ENCODE measurements at places on chromosomes 12 and 14. TPM values are rescaled to one million over a fixed set of nuclear protein-coding genes. Genes with fewer than 3 reads are reported as not detected.

The FOXN4 gene
- total RNA-seq: not detected

DNA sequence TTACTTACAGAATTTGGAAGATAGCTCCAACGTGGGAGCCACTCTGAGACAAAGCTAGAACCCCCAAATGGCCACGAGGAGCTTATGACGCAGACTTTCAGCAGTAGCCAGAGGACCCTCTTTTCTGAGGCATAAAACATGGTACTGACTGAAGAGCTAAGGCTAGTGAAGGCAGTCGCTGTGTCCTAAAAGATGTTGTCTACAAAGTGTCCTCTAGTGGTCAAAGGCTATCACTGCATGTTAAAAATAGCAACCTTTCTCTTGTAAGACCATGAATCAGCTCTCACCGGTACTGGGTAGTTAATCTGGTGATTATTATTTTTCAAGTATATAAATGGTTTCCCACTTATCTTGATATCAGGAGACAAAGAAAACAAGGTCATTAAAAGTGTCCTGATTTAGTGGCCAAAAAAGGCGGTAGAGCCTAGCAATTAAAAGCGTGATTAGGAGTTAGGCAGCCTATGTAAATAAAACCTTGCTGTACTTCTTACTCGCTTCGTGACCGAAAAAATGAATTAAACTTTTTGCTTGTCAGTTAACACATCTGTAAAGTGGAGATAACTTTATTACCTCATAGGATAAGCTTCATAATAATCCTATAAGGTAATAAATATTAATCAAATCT, 47.0 kb upstream of the LGR5 start:
- no peak for DNase-seq

The OR6C4 gene
- not detected for total RNA-seq

The JAG2 gene
- total RNA-seq: 0.76 TPM

GRCh38 chr12:102483466-102483865, 3.1 kb upstream of the IGF1 start:
- DNase-seq: no peak

- DNase-seq: no peak
Observed at GRCh38 chr12:98574110-98574509, 19.4 kb upstream of the SLC25A3 start.

The SLC17A8 gene
- total RNA-seq: not detected

The KCNJ8 gene
- not detected for total RNA-seq

DNA sequence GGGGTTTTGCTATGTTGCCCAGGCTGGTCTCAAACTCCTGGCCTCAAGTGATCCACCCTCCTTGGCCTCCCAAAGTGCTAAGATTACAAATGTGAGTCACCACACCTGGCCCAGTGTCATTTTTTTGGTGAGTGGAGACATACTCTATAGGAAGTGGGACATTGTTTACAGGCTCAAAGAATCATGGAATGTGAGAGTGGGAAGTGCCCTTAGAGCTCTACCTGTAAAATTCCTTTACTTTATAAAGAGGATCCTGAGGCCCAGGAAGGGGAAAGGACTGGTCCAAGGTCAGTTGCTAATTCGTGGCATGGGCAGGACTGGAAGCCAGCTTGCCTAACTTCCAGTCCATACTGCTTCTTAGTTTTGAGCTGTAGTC, 8.7 kb upstream of the ADCK1 start:
- no peak for DNase-seq

- no peak for DNase-seq
Observed at GRCh38 chr12:1629338-1630132, 504 bp downstream of the WNT5B start.

DNA sequence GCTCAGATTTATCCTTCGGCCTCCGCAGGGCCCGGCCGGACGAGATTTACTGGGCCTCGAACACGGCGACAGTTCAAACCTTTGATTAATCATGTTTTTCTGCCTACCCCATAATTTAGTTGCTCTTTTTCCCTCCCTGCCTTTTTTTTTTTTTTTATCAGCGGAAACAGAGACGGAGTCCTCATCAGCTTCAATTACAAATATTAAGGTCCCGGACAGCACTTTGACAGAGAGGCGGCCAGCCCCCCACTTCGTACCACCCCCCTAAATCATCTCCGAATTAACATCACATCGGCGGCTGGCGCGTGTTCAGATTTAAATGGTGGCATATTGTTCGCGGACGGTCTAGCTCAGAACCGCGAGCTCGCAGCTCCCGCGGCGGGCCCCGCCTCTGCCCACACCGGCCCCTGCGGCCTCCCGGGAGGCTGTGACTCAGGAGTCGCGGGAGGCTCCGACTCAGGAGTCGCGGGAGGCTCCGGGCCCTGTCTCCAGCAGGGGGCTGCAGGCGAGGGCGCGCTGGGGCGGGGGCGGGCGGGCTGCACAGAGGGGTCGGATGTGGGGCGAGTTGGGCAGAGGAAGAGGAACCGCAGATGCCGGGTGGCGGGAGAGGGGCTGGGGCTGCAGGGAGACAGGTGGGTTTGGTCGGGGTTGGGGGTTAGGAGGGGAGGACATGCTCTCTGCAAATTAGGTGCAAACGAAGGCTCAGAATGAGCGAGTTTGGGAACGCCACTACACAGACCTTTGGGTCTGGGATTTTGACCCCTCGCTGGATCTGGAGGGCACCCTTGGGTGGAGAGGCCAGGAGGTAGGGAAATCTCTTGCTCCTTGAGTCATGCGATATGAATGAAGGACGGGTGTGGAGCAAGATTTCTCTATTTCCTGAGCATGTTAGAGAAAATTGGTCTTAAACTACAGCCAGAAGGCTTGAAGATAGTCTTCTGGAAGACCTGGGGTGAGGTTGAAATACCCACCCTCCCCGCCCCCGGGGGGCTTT, 19.6 kb upstream of the ATP5MC2 start:
- no peak for DNase-seq

DNA sequence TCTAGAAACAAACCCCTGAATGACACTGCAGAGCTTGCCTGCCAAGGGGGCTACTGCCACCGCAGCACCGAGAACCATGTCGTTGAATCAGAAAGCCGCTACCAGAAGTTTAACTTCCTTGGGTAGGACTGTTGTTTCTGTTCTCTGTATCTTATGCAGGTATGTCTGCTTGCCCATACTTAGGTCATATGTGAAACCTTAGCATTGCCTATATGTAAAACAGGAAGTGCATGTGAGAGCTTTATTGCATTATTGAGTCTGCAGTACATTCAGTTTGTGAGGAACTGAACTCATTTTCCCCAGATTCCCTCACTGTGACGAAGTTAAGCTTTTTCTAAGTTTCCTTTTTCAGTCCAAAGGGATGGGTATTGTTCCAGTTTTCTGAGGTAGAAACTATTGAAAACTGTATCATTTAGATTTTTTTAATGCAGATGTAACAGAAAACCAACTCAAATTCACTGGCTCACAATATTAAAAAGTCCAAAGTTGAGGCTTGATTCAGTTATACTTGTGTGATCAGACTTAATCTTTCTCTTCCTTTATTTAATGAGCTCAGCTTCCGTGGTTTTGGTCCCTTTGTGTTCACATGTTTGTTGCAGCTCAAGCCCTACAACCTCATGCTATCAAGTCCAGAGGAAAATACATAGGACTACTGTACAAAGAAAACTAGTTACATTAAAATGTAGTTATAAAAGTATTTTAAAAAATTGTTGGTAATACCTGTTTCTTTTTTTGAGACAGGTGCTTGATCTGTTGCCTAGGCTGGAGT, 6.9 kb downstream of the FBXO34 start:
- DNase-seq: no peak

- DNase-seq: no peak
Observed at GRCh38 chr14:104184911-104185499, 46.6 kb downstream of the KIF26A start.

DNA sequence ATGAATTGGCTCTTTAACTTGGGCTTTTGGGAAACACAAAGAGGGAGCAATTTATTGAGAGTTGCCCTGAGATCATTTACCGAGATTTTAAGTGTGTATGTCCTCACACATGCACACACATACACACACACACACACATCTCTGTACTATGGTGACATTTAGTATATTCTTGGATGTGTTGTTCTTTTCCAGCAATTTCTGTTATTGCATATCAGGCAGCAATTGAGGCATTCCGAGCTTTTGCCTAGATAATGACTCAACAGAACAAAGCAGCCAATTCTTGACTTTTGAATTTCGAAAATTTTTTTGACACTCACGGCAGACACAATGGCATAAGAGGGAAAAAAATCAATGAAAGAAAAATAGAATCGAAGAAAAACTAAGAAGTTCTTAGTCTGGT, 248.5 kb downstream of the DUSP6 start:
- no peak for DNase-seq

GRCh38 chr12:99978152-99978551, 6.6 kb downstream of the ANKS1B start:
- no peak for DNase-seq

DNA sequence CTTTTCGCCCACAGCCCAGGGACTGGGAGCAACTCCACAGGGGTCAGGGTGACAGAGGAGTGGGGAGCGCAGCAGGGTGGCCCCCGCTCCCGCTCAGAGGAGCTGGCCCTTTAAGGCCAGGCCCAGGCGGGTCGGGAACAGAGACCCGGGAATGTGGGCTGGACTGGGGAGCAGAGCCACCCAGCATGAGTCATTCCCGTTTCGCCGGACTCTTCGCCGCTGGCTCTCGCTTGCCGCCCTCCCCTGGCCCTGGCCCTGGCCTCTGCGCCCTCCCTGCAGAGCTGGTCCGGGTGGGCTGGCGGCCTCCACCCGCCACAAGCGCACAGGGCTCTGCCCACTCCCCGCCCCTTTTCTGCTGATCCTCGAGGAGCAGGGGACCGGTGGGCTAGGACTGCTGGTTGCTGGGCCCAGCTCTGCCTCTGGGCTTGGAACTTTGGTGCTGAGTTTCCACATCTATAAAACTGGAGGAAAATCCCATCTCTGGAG, 92.8 kb downstream of the NINJ2 start:
- no peak for DNase-seq

The ATXN7L3B gene
- total RNA-seq: 23.4 TPM

The KLRC4 gene
- total RNA-seq: 33.7 TPM

DNA sequence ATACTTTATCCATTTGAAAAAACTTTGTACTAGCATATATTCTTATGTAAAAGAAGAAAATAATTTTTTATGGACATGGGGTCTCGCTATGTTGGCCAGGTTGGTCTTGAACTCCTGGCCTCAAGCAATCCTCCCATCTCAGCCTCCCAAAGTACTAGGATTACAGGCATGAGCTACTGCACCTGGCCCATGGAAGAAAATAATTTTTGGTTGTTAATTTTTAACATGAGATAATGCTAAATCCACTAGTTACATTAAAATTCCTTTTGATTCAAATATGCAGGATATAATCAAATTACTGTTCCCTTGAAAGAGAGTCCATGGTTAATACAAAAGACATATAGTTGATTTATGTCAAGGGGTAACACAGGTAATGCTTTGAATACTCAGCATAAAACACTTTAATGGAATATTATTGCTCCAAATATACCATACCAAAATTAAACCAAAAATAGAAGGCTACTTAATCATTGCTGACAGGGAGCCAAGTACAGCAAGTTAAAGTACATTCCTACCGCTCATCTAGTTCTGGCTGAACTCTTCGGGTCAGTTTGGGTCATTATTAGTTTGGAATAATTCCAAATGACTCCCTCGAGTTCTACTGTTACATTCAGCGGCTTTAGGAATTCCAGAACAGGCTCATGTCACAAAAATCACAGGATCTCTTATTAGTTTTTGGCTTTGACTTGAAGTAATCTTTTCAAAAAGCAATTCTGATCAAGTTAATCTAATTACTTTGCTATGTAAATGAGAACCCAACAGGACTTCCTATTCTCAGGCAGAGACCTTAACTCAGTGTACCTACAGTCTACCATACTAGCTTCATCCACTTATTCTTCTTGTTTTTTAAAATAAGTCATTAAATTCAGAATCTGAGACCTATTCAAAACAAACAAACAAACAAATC, 6.1 kb downstream of the SOS2 start:
- DNase-seq: no peak

- no peak for DNase-seq
Observed at GRCh38 chr12:13652105-13652504, 329.3 kb downstream of the GRIN2B start.

GRCh38 chr14:62631176-62631575, 414.1 kb downstream of the KCNH5 start:
- no peak for DNase-seq

The FGF23 gene
- total RNA-seq: not detected

DNA sequence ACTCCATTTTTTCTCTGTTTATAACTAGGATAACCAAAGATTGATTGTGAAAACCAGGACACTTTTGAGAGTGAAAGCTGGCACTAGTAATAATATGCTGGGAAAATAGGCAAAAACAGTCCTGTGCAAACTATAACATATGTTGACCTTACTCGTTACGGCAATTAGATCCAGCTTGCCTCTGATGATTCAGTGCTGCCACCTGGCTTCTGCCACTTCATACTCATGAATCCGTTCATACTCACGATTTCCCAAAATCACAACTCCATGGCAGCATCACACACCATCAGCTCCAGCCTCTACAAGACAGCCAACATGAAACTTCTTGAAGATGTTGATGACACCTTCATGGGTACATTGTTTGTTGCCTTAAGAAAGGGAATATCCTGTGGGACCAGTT, 49.1 kb upstream of the CAND1 start:
- no peak for DNase-seq

GRCh38 chr14:78308079-78308478, 137.9 kb downstream of the NRXN3 start:
- DNase-seq: no peak

DNA sequence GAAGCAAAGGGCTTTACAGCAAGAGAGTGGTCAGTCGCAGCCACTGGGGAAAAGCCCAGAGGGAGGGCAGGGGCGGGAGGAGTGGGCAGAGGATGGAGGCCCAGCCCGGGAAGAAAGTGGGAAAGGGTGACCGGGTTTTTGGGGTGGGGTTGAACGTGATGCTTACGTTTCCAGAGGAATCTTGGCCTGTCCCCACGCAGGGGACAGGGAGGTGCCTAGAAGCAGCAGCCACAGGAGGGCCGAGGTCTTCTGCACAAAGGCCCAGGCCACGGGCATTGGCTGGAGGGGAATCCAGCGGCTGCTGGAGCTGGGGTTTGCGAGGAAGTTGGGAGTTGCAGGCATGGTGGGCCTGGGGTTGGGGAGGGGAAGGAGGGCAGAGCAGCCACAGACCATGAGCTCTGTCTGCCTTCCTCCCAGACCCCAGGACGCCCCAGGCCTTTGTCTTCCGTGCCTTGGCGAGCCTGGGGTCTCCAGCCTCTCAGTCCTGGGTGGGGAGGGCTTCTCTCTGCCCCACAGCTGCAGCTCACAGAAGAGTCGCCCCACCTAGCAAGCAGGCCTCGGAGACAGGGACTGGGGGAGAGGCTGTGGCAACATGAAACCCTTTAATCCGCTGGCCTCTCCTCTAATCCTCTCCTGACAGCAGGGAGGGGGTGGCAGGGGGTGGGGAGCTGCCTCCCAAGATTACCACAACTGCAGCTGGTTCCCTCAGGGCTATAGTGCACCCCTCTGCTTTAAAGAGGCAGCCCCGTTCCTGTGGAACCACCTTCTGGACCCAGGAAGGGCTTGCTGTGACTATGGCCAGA, at the start of gene CACNA2D4:
TSS of gene CACNA2D4 (minus strand) at position 572 of the 803 bp plus-strand sequence. CDS start at position 393, 179 bp downstream.
- DNase-seq: no peak

- DNase-seq: no peak
Observed at GRCh38 chr14:104499784-104500760, 79.5 kb upstream of the C14orf180 start.
